ENCODE measurements at places on chromosomes 3 and 15.
A peak's percentile ranks its signal among the peaks of the same experiment; 100 is the strongest.

- no peak for DNase-seq
Observed at GRCh38 chr15:48976444-48977088, 12.8 kb upstream of the SHC4 start.

- no peak for DNase-seq
Observed at GRCh38 chr3:23888617-23889228, 28.1 kb downstream of the NKIRAS1 start.

- DNase-seq = no peak
Observed at GRCh38 chr3:192597506-192597905, 129.8 kb downstream of the FGF12 start.

DNA sequence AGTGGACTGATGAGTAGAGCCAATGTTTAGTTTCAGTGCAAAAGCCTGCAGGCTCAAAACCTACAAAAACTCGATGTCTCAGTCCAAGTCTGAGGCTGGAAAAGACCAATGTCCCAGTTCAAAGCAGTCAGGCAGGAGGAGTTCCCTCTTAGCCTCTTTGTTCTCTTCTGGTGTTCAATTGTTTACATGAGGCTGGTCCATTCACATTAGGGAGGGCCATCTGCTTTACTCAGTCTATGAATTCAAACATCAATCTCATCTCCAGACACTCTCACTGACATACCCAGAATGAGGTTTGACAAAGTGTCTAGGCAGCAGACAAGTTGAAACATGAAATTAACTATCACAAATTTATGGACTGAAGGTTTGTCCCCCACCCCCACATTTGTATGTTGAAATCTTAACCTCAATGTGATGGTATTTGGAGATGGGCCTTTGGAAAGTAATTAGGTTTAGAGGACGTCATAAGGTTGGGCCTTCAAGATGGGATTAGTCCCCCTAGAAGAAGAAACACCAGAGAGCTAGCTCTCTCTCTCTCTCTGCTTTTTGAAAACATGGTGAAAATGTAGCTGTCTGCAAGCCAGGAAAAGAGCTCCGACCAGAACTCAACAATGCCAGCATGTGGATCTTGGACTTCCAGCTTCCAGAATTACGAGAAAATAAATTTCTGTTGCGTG, 438.5 kb upstream of the RGMA start:
- no peak for DNase-seq

GRCh38 chr3:55690726-55691125, 203.6 kb upstream of the WNT5A start:
- DNase-seq = no peak

DNA sequence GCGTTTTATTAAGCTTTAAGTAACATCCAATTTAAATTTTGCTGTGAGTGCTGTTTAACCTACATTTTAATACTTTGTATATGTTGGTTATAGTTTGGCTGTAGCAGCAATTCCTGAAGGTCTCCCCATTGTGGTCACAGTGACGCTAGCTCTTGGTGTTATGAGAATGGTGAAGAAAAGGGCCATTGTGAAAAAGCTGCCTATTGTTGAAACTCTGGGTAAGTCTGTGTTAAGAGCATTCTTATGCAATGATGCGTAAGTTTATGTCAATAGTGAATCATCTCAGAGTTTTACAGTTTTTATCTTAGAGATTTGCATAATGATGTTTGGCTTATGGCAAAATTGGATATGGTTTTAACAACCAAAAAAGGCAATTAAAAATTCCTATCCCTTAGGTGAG, 62.7 kb downstream of the ASTE1 start:
- DNase-seq = no peak

- no peak for DNase-seq
Observed at GRCh38 chr15:83694015-83694414, 40.1 kb downstream of the ADAMTSL3 start.

DNA sequence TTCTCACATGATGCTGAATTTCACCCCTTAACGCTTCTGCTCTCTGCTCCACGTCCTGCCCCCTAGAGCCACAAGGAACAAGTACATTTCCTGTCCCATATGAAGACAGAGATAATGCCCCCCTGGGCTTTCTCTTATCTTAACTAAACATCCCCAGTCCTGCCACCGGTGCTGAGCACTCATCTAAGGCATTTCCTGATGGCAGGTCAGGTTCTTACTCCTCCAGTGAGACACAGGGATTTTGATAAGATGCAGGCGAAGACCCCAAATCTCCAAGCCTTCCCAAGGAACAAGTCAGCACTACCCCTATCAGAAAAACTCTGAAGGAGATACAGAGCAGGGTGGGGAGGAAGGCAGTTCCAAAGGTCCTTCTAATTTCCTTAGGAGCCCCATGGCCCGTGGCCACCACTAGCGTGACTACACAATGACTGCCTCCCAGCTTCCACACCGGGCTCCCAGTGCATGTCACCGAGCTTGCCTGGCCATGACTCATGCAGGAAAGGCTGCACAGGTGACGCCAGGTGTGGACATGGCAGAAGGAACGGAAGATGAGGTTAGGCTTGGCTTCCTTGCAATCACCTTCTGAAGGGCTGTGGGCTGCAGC, 152.9 kb downstream of the XXYLT1 start:
- DNase-seq = no peak

DNA sequence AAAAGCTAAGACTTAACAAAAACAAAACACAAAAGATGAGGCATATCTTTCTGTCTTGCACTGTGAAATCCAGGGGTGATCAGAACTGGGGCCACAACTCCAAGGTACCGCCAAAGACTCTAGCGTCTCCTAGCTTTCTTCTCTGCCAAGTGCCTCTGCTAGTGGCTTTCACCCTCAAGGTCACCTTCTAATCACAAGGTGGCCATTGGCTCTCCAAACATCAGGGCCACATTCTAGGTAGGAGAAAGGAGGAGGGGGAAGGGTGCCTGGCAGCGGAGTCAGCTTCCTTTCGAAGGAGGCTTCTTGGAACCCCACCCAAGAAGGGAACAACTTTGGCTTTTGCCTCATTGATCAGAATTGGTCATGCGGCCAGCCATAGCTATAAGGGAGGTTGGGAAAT, 168.8 kb upstream of the SMAD3 start:
- no peak for DNase-seq

- no peak for DNase-seq
Observed at GRCh38 chr3:177591379-177591778, 394.1 kb upstream of the TBL1XR1 start.

- DNase-seq = no peak
Observed at GRCh38 chr15:85616549-85617110, 178.1 kb downstream of the KLHL25 start.

GRCh38 chr3:52663098-52663497, 22.6 kb downstream of the PBRM1 start:
- DNase-seq = no peak

GRCh38 chr3:52406791-52407510, 38.0 kb downstream of the SEMA3G start:
- no peak for DNase-seq

GRCh38 chr15:53716909-53717876, 42.3 kb downstream of the WDR72 start:
- DNase-seq = no peak

- DNase-seq = no peak
Observed at GRCh38 chr3:85721409-85722145, 762.8 kb downstream of the CADM2 start.

GRCh38 chr3:180058238-180058637, 21.5 kb upstream of the PEX5L start:
- no peak for DNase-seq

DNA sequence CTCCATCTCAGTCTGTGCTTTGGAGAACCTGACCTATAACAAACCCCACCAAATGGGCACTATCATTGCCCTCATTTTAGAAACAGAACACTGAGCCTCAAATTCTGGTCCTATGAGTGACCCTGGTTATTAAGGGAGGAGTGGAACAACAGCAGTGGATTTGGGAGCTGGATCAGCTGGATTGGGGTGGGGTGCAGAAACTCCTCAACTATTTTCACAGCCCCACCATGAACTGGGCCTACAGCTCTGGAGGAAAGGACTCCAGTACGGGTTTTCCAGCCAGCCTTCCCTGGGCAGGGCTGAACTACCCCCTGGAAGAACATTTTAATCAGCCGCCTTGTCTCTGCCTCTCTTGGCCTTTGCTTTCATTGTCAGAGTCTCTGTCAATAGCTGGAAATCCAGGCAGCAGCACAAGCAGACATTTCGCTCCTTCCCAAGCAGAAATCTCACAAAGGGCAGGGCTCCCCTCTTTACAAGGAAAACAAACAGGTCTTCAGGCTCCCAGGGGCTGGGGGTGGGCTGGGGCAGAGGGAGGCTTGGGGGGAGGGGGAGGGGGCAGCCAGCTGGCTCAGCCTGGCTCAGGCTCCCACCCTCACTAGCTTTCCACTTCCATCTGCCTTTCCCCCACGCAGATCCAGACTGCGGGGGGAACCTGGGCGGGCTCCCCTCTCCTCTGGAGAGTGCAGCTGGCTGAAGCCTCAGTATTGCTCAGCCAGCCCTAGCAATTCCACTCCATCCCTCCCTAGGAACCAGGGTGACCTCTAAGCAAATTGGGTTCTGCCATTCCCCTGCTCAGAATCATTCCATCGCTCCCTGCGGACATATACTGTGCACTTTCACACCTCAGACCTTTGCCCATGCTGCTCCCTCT, 13.7 kb upstream of the TLE3 start:
- DNase-seq = no peak

GRCh38 chr3:151282921-151283320, 4.6 kb upstream of the P2RY14 start:
- no peak for DNase-seq

DNA sequence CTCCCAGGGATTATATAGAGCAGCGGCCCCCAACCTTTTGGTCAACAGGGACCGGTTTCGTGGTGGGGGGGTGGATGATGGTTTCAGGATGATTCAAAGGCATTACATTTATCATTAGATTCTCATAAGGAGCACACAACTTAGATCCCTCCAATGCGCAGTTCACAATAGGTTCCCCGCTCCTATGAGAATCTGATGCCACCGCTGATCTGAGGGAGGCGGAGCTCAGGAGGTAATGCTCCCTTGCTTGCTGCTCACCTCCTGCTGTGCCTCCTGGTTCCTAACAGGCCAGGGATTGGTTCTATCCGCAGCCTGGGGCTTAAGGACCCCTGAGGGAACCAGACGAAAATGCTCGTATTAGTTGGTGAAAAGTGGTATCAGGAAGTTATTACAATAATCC, 1.3 kb upstream of the HACD2 start:
- peak; percentile 64 for DNase-seq

- no peak for DNase-seq
Observed at GRCh38 chr3:77014226-77014625, 25.7 kb upstream of the ROBO2 start.

DNA sequence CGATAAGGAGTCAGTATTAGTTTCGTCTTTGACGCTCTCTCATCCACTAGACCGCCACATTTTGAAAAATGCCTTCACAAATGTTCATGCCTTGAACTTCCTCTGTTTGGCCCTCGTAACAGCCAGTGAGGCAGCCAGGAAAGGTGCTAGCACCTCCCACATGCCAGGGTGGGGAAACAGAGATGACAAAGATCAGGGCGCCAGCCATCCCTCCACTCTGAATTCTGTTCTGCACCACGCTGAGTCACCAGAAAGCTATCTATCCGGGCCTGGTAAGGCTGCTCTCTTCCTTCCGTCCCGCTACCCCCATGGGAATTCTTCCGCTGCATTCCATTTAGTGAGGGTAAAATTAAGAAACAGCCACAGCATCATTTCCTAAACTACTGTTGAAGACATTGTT, 31.3 kb upstream of the BCL2L10 start:
- no peak for DNase-seq

GRCh38 chr3:154657218-154657617, 227.2 kb upstream of the GPR149 start:
- DNase-seq = no peak

DNA sequence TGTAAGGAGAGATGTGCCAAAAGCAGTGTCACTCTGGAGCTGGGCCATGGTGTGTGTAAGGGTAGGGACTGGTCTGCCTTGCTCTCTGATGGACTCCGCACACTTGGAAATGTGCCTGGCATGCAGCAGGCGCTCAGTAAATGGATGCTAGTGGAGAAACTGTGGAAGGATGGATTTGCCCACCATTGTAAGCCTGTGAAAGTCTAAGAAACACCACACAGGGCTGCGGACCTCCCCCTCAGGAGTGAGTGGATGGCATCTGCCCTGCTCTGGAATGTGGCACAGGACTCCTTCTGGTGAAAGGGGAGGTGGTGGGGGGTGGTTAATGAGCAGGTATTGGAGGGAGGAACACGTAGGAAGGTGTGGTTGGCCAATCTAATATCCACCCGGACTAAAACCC, 62.2 kb upstream of the ACAN start:
- no peak for DNase-seq

DNA sequence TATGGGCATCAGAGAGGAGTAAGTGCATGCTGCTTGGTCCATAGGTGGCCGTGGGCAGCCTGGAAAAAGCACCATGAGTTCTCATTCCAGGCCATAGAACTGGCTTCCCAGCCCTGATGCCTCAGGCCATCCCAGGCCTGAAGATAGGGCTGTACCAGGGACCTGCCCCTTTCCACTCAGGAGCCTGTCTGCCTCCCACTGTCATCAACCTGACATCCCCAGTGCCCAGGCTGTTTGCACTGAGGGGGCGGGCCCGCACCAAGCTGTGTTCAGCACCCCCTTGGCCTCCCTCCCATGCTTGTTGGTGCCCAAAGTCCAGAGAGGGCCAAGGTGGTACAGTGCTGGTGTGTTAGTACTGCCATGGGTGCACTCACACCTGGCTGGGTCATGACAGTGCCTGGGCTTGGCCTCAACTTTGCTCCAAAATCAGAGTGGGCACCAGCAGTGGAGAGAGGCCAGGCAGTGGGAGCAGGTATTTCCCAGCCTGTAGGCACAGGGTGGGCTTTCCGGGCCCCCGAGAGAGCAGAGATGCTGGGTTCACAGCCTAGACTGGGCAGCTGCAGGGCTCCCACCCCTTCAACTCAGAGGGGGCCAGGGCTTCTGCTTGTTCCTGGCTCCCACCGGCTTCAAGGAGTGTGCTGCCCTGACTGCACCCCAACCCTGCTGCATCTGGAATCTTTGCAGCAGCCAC, 556.1 kb downstream of the SI start:
- DNase-seq = no peak

DNA sequence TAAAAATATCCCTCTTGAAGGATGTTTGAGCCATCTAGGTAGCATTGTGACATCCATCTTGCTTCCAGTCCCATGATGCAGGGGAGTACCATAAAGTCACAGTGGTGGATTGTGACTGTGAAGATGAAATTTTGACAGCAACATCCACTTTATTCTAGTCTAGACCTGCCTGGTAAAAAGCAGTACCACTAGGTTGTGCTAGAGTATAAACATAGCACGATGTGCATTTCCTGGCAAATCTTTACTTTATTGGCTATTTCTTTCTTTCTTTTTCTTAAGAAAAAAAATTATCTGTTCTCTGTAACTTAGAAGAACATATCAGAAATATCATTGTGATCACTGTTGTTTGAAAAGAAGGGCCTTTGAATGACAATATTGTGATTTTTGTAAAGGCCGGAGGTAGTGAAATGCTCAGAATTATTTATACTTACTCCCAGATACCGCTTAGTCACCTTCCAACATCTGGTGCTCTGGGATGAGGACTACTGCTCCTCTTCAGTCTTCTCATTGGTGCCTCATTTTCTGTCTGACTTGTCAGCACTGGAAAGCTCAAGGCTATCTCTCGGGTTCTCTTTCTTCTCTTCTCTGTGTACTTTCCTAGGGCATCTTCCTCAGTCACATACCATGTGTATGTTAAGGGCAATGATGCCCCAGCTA, 35.6 kb downstream of the AGBL1 start:
- DNase-seq = no peak
